Activated T-cell treated with anti-CD3 and anti-CD28 coated beads for 1 hour (primary cell): ENCODE measurements at places on chromosomes 5 and 9.
A peak's percentile ranks its signal among the peaks of the same experiment; 100 is the strongest.

DNA sequence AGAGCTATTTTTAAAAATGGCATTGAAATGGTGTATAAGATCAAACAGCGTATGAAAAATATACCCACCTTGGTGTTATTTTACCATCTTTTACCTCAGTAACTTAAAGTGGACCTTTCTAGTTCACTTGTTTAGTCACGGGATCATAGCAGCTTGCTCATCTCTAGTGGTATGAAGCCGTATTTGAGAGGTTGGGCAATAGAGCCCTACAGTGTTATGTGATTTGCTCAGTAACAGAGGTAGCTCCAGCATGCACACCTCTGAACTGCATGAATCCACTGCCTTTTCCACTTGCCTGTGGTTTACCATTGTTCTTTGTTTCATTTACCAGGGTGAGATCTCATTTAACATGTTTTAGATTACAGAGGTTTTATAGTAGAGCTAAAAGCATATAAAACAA lies 134.4 kb downstream of the ATG10 start:
- no peak for DNase-seq

DNA sequence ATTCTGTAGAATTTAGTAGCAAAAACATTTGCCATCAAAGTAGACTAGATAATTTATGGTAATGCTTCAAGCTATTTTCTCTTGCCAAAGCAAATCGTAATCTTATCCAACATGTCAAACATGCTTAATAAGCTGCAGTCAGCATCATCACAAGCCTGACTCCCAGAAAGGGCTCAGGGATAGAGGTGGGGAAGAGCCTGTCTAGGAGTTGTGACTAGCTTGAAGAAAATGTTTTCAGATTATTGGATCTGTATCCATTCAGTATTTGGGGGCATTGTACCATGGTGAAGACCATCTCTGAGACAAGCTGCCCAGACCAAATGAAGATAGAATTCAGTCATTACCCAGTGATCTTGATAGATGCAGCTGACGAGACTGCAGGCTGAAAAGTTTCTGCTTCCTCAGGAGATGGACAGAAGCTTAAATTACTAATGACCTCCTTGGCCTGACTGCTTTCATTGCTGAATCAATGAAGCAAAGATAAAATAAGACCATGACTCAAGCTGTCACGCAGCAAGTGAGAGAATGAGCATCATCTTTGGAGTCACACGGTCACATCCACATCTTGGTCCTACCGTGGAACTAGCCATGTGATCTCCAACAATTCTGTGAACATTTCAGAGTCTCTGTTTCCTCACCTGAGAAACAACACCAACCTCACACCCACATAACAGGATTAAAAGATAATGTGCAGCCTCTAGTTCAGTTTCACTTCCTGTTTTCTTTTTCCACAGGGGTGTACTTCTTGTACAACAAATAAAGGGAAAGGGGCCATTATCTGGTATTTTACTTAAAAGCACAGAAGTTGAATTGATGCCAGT lies 9.4 kb downstream of the ERAP2 start:
- DNase-seq = no peak

GRCh38 chr9:129608561-129609481 lies 12.1 kb downstream of the C9orf50 start:
- no peak for DNase-seq

DNA sequence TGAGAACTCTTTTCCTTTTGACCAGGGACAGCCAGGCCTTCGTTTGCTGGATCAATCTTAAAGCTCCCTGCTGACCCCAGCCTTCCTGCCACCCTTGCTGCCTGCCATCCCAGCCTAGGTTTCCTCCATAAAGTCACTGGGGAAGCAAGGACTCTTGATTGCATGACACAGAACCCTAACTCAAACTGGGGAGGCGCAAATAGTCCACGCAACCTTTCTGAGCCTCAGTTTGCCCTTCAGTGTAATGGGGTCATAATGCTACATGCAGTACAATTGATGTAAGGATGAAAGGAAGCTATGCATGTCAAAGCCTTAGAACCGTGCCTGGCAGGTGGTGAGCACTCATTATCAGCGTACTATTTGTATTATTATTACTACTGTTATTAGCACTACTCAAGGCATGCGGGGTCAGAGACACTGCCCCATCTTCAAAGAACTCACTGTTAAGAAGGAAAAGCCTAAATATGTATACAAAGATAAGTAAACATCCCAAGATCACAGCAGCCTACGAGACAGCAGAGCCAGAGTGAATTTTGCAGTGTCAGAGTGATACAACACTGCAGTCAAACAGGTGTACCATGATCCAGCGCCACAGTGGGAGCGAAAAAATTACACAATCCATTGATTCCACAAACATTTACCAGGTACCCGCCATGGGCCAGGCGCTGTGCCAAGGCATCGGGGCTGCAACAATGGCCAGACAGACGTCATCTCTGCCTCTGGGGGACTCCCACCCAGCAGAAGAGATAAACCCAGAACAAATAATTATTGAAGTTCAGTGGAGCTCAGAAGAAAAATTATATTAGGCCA lies 16.9 kb upstream of the CPLX2 start:
- no peak for DNase-seq

DNA sequence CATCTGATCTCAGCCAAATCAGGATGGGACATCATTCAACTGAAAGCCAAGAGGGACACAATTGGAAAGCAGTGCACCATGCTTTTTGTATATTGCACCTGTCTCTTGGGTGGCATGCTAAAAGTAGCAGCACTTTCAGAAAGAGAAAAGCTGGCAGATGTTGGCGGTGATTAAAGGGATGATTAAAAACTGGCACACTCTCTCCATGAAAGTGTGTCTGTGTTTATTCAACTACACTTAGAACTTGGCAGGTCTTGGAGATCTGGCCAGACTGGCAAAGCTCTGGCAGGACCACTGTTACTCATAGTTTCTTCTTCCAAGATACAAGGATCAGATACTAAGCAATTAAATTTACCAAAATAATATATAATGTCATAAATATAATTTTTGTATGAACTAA lies 112.9 kb upstream of the ELAVL2 start:
- no peak for DNase-seq

DNA sequence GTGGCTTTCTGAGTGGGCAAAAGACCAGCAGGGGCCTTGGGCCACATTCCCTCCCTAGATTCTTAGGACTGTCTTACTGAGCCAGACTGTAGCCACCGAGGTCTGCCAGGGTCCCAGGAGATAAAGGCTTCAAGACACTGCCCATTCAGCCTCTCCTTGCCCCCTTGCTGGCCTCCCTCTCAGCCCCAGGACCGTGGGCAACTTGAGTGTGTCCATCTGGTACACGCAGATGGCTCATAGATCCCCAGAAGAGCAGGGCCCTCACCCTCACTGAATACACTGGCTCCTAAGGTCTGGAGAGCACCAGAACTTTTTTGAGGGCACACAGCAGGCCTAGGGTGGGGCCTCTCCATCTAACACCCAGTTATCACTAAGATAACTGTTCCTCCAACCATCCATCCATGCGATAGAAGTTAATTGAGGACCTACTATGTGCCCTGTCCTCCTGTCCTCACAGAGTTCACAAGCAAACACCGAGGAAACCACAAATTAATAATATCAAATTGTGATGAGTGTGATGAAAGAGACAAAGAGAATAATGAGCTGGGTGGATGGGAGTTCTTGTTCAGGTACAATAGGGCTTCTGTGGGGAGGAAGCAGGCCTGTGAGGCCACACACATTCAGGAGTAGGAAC lies 4.9 kb upstream of the PDGFRB start:
- DNase-seq = no peak

DNA sequence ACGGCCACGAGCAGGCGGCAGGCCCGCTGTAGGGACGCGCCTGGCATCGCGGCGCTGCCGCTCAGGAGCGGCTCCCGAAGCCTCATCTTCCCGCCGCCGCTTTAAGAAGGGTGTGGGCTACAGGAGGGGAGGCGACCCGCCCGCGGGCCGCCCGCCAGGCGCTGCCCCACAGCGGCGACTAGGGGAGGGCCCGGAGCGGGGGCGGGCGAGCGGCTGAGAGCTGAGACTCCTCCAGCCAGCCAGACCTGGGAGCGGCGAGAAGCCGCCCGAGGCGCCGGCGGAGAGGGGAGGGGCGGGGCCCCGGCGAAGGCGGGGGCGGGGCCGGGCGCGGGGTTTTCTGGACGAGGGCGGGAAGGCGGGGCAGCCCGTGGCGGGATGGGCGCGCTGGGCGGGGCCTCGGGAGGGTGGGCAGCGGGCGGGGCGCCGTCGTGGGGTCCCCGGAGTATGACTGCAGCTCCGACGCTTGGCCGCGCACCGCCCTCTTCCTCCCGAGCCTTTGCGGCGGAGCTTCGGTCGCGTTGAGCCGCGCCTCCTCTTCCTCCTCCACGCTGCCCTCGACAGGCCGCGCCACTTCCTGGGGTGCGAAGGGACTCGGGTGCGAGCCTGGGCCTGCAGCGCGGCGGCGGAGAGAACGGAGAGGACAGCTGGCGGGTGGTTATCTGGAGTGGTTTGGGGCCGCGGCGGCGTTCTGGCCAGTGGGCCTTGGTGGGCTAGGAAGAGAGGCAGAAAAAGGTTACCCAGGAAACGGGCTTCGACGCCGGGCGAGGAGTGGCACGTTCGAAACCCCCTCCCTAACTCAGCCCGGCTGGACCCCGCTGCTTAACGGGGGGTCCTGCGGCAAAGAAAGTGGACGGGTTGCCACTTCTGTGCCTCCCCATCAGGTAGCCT lies at the start of gene B4GALT1:
TSS of gene B4GALT1 (minus strand) at position 253 of the 888 bp plus-strand sequence. CDS start at position 86, 167 bp downstream.
- DNase-seq = peak; percentile 96

DNA sequence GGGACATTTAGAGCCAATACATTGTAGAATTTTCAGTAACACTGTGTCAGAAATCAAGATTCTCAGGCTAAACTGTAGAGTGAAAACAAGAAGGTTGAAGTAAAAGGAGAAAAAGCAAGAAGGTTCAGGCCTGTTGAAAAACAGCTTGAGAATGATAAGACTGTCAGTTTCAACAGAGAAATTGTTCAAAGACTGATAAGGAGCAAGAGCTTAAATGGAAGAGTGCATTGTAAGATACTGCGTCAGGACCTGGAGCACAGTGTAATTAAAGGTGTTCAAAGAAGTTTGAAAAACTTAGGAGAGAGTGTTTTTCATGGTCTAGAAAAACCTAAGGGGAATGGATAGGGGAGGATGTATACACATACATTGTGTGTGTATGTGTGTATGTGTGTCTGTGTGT lies 408.3 kb downstream of the KDM4C start:
- no peak for DNase-seq

DNA sequence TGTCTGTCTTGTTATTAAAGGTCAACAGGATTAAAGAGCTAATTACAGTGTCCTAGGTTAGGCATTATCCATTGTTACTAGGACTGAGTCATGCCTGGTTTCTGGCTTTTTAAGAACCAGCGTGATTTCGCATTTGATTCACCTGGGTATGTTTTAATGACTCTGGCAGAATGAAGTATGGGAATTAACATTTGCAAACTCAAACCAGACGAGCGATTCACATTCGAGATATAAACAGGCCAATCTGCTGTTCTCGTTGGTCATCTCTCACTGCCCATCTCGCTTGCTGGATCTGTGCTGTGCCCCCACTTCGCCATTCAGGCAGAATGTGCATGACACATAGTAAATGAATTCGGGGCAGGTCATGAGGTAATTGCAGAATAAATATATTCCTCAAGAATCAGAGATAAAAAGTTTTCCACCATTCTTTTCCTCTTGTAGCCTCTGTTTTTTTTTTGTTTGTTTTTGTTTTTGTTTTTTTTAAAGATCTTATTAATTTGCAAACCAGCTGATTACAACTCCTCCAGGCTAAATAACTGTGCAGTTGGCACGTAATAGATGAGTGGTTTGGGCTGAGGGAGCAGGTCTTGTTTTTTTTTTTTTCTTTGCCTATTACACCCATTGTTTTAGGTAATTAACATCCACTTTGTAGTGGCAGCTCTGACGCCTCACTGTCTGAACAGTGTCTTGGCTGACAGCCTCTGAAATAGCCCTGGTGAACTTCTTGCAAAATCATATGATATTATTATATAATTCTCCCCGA lies 313.5 kb upstream of the MSX2 start:
- no peak for DNase-seq

- no peak for DNase-seq
These were observed 32.1 kb upstream of the ADRB2 start for GRCh38 chr5:148794275-148794674.

DNA sequence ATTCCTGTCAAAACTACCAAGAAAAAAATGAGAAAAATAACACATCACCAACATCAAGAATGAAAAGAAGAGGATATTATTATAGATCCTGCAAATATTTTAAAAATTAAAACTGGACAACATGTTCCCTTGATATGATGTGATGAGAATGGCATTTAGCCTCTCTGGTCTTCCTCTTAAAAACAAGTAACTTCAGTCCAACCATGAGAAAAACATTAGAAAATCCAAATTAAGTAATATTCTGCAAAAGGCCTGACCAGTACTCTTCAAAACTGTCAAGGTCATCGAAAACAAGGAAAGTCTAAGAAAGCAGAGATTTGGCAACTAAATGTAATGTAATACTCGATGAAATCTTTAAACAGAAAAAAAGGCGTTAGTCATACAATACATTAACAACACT lies 167.1 kb upstream of the SNX2 start:
- DNase-seq = no peak

DNA sequence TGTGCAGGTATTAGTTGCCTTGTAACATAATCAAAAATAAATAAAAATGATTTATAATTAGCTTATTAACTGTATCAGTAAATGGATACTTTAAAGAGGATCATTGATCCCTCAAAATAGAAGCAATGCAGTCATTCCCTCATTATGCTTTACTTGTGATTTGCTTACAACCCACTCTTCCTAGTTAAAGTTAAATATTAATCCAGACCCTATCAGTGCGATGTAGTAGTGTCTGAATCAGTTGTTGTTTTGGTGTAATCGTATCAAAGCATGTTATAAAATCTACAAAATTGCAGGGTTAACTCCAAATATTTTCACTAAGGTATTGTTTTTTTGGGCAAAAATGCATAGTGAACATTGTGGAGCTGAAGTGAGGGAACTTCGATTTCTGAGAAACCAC lies 17.6 kb downstream of the TENT4A start:
- no peak for DNase-seq

DNA sequence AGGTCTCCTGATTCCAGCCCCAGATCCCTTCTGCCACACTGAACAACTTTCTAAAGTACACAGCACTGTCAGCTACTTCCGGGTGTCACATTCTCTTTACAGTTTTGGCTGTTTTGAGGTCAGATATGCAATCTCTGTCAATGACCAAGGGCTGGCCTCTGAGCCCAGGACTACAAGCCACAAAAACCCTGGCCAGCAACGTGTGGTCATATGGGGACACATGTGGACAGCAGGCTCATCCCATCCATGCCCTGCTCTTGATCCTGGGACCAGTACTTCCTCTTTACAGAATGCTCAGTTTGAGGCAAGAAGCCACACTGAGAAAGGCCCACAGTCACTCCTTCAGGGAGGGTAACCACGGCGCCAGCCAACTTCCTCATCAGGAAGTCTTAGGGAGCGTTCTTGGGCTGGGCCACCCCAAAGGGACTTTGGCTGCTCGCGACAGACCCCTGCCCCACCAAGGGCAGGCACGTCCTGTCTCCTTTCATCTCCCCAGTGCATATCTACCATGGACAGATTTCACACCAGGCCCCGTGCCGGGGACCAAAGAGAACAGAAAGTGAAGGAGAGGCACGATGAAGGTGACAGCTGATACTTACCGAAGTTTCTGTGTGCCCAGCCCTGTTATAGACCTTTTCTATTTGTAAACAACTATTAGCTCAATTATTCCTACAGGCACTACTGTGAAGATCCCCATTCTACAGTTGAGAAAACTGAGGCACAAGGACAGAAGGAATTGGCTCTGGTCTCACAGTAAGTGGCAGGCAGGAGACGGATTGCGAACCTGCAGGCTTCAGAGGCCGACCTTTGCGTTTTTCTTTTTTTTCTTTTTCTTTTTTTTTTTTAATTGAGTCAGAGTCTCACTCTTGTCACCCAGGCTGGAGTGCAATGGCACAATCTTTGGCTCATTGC lies 37.3 kb downstream of the STK10 start:
- no peak for DNase-seq
